AG04450 (cell line): ENCODE measurements at places on chromosomes 2 and 18.

- no peak for DNase-seq
These were observed 853 bp downstream of the GNAL start for GRCh38 chr18:11689669-11690565.

DNA sequence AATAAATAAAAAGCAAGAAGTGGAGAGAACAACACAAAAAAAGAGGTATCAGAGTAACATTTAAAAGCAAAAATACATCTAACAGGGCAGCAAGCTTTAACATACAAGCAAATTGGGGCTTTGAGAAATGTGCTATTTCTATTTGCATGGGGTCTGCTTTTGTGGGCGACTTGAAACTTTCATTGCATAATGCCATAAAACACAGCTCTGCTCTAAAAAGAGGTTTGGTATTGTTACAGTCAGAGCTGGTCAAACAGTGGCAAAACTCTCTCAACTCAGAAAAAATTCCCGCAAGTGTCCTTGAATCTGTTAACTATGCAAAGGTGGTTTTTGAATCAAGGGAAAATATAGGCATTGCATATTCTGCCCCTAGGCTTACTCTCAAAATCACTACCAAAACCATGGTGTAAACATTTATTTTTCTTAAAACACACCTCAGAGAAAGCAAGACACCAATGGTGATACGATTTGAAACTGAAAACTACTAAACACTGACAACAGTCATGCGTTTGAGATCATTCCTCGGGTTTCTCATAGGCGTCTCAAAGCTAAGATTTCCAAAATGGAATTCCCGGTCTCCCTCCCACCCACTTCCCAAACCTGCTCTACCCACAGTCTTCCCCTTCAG, 45.5 kb downstream of the RNF152 start:
- no peak for DNase-seq

DNA sequence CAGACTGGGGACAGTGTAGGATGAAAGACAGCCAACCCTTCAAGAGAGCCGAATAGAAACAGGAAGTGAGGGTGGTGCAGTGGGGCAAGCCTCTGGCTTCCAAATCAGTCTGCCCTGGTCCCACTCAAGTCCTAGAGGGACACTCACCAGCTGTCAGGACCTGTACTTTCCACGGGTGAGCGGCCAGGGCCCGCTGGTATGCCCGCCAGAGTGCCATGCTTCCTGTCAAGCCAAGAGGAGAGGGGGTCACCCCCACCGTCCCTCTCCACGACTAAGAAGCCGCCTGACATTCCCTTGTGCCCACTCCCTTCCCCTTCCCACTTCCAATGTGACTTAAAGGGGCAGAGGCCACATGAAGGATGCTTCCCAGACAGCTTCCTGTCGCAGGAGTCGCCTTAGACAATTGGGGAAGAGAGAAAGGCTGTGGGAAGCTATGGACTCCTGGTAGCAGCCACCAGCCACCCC, 564 bp downstream of the MPV17 start:
- DNase-seq, result no peak

DNA sequence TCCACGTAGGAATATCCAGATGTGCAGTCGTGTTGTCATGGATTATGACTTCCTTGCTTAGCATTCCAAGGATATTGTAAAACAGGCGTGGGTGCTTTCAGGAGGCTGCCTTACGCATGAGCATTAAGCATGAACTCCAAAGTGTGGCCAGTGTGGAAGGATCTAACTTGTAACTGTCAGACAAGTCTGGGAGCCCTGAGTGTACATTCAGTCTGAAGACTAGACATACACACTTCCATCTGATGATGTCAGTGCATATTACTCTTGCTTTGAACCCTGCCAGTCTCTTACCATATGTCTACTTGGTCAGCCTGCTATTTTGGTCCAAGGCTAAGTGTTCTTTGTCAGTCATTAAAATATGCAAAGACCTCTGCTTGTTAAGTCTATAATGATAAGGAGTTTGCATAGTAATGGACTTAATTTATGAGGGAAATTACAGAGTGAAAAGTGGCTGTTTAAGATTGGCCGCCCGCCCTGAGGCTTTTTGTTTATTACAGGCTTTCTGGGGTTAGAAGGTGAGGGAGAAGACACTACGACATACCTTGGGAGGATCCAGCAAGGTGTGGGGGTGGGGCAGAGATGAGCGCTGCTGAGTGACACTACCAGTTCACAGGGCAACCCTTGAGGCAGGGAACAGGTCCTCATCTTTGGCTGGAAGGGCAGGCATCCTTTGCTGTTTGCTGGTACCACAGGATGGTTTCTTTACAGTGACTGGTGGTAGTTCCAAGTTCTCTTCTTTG, 48.3 kb downstream of the CABLES1 start:
- DNase-seq, result peak; percentile 63

GRCh38 chr2:173652767-173653431, 298.2 kb downstream of the CDCA7 start:
- peak; percentile 81 for DNase-seq

GRCh38 chr2:230208576-230208975, 11.2 kb downstream of the SP110 start:
- no peak for DNase-seq

- DNase-seq, result no peak
These were observed 61.3 kb upstream of the HAAO start for GRCh38 chr2:42853549-42854206.

- DNase-seq, result no peak
These were observed 38.7 kb upstream of the SLC1A4 start for GRCh38 chr2:64950226-64951160.

GRCh38 chr2:128313091-128313836, 5.4 kb downstream of the HS6ST1 start:
- no peak for DNase-seq

- no peak for DNase-seq
These were observed 961 bp downstream of the RBM43 start for GRCh38 chr2:151260573-151261230.

GRCh38 chr2:177029501-177029900, 183.1 kb upstream of the HNRNPA3 start:
- no peak for DNase-seq

GRCh38 chr2:120910956-120911951, 175.6 kb downstream of the GLI2 start:
- DNase-seq, result no peak

DNA sequence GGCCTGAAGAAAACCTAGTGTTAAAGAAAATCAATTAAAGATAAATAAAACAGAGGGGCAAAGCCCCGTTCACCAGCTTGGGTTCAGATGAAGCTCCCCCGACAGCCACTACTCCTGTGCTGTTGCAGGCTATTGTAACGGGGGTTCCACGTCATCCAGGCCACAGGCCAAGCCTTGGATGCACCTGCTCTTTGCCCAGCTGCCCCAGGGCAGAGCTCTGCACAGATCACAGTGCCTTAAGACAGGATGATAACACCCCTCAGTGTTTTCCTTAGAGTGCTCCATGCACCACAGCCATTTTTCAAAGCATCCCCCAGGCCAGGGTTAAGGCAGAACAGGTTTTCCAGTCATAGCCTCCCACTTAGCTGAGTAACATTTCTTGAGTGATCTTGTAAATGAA, 32.0 kb downstream of the FASTKD2 start:
- no peak for DNase-seq

DNA sequence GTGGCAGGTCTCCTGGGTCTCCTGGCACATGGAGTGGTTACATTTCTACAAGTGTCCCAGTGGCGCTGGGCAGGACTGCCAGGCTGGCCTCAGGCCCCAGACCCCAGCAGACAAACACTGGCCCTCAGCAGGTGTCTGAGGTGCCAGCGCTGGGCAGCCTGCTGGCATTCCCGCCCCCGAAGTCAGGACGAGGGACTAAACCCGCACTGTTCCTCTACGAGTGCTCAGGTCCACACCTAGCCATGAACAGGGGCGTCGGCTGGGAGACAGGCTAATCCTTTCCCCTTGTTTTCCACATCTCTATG, 12.8 kb downstream of the SNED1 start:
- DNase-seq, result no peak

DNA sequence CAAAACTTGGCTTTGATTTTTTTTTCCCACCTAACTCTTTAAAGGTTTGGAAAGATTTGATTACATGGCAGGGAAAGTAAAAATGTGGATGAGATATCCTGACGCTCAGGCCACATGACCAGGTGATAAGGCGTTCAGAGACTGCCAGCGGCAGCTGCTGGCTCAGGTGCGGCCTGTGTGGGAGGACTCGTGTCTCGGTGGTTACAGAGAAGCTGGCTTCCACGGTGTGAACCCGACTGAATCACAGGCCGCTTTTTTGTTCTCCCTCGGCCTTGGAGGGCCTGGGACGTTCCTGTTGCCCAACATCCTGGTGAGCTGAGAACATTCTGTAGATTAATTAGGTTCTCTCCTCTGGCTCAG, 124.2 kb upstream of the ZNF516 start:
- DNase-seq, result no peak

GRCh38 chr2:85976106-85976920, 87.5 kb upstream of the ST3GAL5 start:
- DNase-seq, result no peak

- DNase-seq, result no peak
These were observed 106.4 kb upstream of the DAPL1 start for GRCh38 chr2:158688721-158689120.

GRCh38 chr18:63199743-63200241, 119.8 kb downstream of the BCL2 start:
- no peak for DNase-seq

GRCh38 chr2:179332903-179333302, 68.3 kb upstream of the SESTD1 start:
- no peak for DNase-seq

DNA sequence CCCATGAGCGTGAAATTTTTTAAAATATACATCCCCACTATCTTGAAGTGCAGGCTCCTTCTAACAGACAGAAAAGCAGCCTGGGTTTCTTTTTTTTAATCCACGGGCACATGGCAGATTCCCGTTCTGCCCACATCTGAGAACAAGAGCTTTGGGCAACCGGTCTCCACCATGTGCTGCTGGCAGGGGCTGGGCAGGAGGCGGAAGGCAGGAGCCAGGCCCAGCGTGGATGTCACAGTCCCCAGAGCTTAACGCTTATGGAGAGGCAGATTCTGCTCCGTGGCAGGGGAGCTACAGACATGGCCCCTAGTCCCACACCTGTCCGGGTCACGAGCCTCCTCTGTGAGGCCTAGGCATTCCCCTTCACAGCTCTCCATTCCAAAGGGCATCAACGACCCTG, 503.0 kb upstream of the MYT1L start:
- DNase-seq, result no peak

DNA sequence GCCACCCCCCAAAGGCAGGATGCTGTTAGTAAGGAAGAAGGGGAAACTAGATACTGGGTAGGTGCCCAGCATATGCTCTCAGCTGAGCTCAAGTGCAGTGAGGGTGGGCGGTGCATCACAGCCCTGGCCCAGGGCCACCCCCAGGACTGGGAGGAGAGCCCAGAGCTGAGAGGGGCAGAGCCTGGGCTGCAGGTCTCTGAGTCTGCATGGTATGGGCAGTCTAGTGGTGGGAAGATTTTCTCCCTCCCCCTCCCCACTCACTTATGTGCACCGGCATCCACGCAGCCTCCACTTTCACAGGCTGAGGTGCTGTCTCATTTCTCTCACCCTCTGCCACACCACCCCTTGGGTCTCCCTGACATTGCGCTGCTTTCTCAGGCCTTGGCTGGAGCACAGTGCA, 48.5 kb upstream of the CAB39 start:
- no peak for DNase-seq

DNA sequence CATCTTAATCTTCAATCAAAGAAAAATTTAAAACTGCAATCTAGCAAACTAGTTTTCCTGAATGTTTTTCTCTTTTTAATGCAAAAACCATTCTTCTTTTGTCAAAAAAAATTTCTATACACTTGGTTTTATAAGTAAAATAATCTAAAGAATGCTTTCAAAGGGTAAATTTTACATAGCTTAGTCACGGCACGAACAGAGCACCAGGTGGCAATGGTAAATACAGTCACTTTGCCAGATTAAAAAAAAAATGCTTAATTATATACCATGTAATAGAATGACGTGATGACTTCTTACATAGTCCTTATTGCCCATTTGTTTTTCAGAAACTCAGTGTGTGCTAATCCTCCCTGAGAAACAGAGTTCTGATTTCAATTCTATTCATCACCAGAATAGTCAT, 10.4 kb downstream of the FEZ2 start:
- DNase-seq, result peak; percentile 18

DNA sequence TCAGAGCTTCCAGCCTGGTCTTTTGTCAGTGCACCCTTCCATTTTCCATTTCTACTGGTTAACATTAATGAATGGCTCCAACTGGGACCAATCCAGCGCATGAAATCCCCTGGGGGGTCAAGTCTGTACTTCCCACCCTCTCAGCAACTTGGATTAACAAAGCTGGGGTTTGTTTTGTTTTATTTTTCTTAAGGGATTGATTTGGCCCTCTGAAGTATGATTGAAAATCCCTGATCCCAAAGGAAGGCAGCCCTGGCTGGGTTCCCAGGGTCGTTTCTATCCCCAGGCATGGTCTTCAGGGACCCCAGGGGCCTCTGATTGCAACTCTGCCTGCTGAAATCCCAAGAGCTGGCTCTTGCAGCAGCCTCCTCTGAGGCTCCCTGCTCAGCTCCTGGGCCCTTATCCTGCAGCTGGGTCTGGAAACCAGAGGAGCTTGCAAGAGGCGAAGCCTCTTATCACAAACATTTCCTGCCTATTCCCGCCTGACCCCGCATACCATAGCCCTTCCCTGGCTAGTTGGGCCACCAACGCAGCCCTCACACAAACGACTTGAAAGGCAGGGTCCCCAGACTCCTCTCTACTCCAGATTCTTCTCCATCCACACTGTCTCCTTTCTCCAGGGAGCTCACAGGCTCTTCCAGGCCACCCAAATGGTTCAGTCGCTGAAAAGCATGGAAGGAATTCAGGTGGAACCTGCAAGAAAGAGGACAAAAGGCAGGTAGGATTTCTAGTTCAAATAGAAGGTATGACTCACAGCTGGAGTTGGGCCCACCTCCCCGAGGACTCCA, 109.7 kb upstream of the PKDCC start:
- DNase-seq, result no peak

DNA sequence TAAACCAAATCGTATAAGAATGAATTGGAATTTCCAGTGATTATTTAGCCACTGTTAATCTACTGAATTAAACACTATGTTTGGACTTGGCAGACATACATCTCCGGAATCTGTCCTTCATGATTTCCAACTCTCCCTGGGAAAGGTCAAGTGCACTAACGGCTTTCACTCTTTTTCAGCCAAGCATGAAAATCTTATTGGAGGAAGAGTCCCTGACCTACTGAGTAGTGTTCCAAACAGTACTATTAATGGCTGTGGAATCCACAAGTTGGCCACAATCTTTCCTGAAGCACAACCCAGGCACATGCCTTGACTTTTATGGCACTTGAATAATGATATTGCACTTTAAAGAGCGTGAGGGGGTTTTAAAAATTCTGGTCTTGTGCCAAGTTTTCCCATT, 318.9 kb upstream of the RND3 start:
- no peak for DNase-seq

- DNase-seq, result no peak
These were observed 13.9 kb upstream of the ID2 start for GRCh38 chr2:8667896-8668512.

- no peak for DNase-seq
These were observed 283.4 kb downstream of the MTX2 start for GRCh38 chr2:176552501-176553135.

DNA sequence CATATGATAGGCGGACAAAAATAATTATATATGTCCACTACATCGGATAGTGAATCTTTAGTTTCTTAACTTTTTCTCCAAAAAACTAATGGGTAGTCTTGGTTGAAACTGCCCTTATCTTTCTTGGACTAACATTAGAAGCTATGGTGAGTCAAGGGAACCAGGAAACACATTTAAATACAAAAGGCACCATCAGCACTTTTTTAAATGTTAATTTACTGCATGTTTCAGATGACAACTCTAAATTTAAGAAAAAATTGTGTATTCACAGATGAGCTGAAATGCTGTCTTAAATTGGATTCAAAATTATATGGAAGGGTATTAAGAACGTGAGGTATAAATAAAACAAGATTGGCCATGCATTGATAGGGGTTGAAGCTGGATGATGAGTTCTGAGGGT, 75.6 kb upstream of the CERS6 start:
- DNase-seq, result no peak
